Occipital lobe (tissue), 3 donors: ENCODE measurements at places on chromosomes 4 and X.

DNA sequence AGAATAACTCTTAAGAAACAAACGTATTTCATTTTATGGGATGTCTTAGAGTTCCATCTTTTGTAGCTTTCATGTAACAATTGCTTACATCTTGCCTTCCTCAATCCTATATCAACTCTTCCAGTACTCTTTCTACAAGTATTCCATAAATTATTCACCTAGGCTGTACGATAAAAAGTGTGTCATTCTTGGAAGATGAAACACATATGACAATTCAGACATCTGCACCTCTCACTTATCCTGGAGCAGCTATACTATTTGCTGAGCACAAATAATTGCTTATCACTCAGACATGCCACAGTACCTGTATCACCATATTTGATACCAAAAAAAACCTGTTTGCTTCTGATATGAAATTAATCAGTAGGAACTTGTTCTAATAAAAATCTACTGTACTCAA, 1.0 kb downstream of the POF1B start:
- no peak for DNase-seq

DNA sequence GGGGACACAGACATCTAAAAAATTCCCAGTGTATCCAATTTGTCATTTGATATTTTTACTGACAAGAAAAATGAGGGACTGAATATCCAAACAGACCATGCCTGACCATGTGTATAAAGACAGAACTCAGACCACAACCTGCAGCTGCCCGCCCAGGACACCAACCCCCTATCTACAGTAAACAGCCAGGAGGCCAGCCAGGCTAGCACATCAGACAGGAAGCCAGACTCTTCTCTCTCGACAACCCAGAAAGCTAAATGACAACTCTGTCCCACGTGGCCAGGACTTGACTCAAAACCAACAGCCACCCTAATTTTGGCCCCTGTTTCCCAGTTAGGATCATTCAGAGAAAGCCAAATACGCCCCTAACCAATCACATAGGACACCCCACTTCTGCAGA, 15.1 kb downstream of the AFAP1 start:
- no peak for DNase-seq

- DNase-seq: peak; percentile 3
Observed at GRCh38 chr4:142585411-142585810, 260.7 kb downstream of the INPP4B start.

- no peak for DNase-seq
Observed at GRCh38 chr4:121360495-121360894, 20.3 kb downstream of the QRFPR start.

DNA sequence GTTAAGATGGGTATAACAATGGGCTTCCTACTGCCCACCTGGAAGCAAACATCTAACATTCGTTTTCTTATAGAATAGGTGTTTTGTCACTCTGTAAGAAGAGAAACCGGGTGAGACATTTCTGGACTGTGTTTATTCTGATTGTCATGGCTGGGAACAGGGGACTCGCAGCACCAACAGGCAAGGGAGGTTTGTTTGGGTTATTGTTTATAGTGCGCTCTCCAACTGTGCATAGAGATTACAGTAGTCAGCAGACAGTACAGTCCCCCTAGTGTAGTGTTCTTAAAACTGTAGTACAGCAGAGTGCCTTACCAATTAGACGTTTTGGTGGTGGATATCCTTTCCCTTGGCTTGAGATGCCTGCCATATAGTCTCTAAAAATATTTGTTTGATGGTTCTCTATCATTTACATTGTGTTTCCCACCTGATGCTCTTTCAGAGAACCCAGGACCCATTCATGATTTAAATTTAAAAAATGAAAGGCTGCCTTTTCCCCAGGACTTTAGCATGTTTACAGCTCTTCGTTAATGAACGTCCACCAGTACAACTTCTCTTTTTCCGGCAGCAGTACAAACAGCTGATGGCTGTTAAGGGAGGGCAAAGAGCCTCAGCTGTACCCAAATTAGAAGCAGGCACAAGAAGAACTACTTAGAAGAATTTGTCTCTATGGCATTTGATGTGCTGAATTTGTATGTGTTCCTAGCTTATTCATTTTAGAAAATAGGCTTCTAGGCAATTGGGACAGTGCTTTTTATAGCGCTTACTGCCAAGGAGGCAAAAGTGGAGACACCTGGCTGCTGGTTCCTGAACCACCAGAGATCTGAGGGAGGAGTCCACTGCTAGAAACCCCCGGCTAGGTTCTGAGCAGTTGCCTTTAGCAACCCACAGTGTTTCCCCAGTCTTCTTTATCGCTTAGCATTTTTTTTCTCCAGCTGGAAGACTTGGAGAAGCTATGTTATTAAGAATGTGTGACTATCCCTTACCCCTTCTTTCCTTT, 1.0 kb upstream of the RNF150 start:
- no peak for DNase-seq

DNA sequence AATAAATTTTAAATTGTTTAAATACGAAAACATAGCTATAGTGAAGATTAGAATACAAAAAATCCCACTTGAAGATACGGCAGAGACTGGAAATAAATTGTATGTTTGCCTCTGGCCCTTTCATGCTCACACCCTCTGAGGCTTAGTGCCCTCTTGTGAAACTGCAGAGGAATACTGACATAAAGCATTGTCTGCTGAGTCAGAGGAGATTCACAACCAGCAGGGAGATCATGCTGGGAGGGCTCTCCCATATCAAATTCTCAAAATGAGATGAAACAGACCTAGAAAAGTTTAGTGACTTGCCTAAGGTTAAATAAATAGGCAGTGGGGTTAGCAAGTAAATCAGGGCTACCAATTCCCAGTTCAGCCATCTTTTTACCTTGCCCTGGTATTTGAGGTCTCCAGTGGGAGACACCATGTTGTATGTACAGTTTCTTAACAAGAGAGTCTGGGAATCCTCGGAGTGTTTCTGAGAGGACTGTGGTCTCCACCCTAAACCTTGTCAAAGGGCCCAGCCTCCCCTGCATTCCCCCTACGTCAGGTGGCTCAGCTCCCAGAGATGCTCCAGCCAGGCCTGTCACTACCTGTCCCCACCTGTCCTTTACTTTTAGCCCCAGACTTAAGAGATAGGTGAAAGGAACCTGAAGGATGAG, 581.4 kb upstream of the DIPK2B start:
- DNase-seq: no peak
